ENCODE measurements at places on chromosomes 6 and 20.

GRCh38 chr6:163405412-163406309, 8.9 kb upstream of the QKI start:
- DNase-seq, result peak; percentile 20

- DNase-seq, result no peak
Measured at GRCh38 chr20:23242556-23243180, 107.9 kb upstream of the NXT1 start.

GRCh38 chr20:23266530-23267398, 83.8 kb upstream of the NXT1 start:
- DNase-seq, result no peak

GRCh38 chr6:169964486-169965180, 213.2 kb downstream of the ERMARD start:
- DNase-seq, result no peak

DNA sequence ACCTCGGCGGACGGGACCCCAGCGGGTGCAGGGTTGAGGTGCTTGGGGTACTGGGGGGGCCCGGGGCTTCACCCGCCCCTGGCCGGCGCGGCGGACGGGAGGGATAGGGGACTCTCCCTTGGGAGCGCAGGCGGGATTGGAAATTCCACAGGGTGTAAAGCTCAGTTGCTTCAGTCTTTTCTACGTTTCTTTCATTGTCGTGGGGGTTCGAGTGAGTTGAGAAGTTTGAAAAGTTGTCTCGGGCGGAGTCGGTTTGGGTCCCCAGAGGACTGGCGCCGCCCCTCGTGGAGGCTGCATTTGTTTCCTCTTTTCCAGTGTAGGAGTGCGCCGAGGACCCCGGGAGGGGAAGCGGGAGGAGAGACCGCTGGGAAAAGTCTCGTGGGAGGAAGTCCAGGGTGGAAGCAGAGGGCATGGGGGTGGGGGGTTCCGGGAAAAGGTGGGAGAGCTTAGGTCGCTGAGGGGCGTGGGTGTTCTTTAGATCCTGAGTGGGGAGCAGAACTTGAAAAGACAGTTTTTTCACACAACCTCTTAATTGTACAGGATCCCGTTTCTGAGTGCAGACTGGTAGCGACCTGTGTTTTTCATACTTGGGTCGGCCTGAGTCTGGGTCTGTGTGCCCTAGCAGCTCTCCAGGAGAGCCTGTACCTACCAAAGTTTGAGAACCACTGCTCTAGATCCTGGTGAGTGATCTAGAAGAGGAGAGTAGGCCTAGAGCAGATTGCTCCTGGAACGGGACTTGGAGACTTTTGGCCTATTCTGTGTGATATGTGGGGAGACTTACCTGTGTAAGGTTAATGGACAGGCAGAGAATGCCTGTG, 495 bp downstream of the FAM83B start:
- no peak for DNase-seq

GRCh38 chr6:108145639-108146038, 20.2 kb upstream of the NR2E1 start:
- no peak for DNase-seq

GRCh38 chr6:29589423-29590048, 4.6 kb downstream of the OR2H2 start:
- DNase-seq, result peak; percentile 59

- no peak for DNase-seq
Measured at GRCh38 chr6:13065581-13065980, 262.8 kb downstream of the TBC1D7 start.

GRCh38 chr20:51612896-51613295, 70.4 kb upstream of the NFATC2 start:
- DNase-seq, result no peak

DNA sequence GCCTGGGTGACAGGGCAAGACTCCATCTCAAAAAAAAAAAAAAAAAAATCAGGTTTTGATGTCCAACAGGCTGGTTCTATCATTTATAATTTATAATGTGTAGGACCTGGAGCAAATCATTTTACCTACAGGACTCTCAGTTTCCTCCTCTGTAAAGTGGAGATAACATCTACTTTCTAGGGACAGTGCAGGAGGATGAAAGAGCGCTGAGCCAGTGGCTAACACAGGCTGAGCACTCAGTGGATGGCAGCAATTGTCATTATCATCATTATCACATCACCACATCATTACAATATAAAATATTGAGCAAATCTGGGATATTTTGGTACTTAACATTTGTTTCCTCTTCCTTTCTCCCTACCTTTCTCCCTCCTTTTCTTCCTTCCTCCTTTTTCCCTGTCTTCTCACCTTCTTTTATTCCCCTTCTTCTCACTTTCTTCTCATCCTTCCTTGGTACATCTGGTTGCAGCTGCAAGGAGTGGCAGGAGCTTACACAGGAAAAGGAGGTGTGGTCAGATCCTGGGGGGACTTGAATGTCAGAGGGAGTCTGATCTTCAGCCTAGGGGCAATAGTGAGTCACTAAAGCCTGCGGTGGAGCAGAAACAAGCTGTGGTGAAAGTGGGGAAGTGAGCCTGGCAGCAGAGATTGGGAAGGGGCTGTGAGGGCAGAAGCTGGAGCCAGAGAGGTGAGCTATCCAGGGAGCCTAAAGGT, 24.6 kb upstream of the CTNNBL1 start:
- DNase-seq, result peak; percentile 36

DNA sequence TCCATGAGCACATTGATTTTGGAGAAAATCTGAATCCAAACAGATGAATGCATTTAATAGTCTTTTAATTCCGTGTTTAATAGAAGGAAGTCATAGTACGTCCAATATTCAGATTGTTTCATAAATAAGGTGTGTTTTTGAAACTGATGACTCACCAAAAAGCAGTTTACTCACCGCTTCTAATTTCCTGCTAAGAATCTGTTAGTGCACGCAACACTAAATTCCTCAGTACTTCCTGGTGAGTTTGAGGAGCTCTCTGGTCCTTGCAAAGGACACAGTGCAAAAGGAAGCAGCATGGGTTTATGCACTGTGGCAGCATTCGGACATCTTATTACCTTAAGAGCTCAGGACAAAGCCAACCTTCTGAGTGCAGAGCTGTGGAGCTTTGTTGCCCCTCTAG, 2.3 kb upstream of the ADGRF1 start:
- DNase-seq, result no peak

- DNase-seq, result peak; percentile 65
Measured at GRCh38 chr6:158849899-158850806, 31.0 kb upstream of the EZR start.

DNA sequence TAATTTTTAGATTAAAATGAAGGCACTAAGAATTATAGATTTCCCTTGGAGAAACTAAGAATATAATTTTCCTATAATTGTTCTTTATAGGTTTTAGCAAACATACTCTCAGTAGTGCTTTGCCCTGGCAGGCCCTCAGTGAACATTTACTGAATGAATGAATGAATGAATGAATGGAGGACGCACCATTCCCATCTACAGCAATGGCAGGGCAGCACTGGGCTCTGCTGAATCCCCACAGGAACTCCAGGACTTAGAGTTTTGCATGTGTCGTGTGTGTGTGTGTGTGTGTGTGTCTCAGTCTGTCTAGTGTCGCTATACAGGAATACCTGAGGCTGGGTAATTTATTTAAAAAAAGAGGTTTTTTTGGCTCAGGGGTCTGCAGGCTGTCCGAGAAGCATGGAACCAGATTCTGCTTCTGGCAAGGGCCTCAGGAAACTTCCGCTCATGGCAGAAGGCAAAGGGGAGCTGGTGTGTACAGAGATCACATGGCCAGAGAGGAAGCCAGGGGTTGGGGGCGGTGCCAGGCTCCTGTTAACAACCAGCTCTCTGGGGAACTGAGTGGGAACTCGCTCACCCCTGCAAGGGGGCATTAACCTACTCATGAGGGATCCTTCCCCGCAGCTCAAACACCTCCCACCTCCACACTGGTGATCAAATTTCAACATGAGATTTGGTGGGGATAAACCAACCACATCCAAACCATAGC, 20.1 kb downstream of the RNASET2 start:
- DNase-seq, result peak; percentile 45

DNA sequence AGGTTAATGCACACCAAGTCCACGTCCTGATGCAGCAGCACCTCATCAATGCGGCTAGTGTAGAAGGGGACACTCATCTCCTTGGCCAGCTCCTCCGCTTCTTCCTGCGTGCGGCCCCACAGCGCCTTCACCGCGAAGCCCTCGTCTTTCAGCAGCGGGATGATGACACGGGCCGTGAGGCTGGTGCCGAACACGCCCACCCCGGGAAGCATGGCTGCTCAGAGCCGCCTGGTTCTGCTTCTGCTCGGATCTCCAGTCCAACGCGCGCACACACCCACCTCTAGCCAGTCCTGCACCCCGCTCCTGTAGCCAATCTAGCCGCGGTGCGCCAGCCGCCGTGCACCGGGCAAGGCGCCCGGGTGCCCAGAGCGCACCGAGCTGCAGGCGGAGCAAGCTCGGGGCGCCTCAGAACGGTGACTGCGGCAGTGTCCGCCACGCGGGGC, 700 bp downstream of the GFOD1 start:
- DNase-seq, result peak; percentile 80
